ENCODE measurements at places on chromosomes 3 and 15. TPM values are rescaled to one million over a fixed set of nuclear protein-coding genes. Genes with fewer than 3 reads are reported as not detected.

DNA sequence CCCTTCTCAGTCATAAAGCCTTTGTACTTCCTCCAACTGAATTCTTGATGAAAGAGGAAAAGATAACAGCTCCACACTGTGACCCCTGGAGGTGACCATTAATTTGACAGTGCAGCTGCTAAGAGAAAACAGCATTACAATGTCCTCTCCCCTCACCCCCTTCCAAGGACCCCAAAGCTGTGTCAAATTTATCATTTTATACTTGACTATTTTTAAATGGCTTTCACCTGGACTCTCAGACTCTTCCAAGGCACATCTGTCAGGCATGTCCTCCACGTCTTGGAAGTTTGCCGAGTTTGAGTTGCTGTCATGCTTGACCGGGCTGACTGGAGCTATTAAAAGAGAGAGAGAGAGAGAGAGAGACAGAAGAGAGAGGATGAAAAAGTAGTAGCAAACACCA lies 236.5 kb downstream of the WDR72 start:
- no peaks in the 10 kb centered on the region for H3K27me3 ChIP-seq
- H3K36me3 ChIP-seq: no peaks in the 10 kb centered on the region
- no peak for DNase-seq
- no peak overlapping the region for H3K27ac ChIP-seq
- no peaks in the 10 kb centered on the region for H3K4me1 ChIP-seq
- no peak overlapping the region for H3K4me3 ChIP-seq

DNA sequence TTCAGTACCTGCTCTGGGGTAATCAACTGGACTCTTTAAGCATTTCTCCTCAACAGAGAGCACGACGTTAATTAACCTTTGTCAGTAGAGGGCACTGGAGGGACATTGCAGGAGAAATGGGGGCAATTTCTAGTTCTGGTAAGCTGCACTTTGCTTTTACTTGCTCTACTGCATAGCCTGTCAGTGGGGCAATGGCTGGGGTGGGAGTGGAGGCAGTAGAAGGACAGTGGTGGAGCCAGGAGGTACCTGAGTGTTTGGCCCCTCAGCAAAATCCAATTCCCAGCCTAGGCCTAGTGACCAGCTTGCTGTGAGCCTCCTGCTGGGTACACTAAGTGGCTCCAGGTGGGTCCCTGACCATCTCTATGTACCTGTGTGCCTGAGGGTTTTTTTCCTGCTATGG lies 18.3 kb upstream of the MED12L start:
- H3K27ac ChIP-seq: no peak overlapping the region
- H3K27me3 ChIP-seq: peaks cover 7% of the 10 kb centered on the region
- no peak for DNase-seq
- H3K4me3 ChIP-seq: no peak overlapping the region
- H3K36me3 ChIP-seq: no peaks in the 10 kb centered on the region
- H3K4me1 ChIP-seq: no peaks in the 10 kb centered on the region

GRCh38 chr3:126983276-126983652 lies 349 bp downstream of the PLXNA1 start:
- DNase-seq: no peak
- no peak overlapping the region for H3K4me3 ChIP-seq
- H3K4me1 ChIP-seq: peaks cover 11% of the 10 kb centered on the region
- H3K27ac ChIP-seq: no peak overlapping the region
- peaks cover 15% of the 10 kb centered on the region for H3K27me3 ChIP-seq

GRCh38 chr3:44995142-44995770 lies 19.2 kb downstream of the EXOSC7 start:
- no peak for DNase-seq
- H3K4me3 ChIP-seq: no peak overlapping the region
- no peak overlapping the region for H3K27ac ChIP-seq
- peaks cover 23% of the 10 kb centered on the region for H3K4me1 ChIP-seq

DNA sequence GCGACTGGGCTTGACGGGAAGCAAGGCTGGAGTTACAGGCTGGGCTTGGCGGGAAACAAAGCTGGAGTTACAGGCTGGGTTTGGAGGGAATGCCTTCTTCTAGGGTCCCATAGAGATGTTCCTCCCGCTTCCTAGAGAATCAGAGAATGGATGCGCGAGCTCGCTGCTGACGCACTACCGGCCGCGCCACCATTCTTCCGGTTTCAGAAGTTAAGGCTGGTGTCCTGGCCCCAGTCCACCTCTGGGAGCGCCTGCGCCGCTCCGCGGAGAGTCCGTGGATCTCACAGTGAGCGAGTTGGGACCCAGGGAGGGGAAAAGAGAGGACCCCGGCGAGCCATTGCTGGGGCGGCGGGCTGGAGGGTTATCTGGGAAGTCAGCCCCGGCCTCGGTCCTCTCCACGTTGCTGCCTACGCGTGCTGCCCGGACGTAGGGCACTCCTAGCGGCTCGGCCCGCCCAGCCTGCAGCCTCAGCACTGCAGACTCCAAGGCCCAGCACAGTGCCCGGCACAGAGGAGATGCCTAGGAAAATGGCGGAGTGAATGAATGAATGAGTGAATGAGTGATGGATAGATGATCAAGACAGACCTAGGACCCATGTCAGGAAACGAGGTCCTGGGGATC lies at the start of gene ZNF502:
Gene ZNF502 (plus strand): TSS at position 206 of the 621 bp plus-strand sequence. CDS start 7,602 bp downstream, outside the sequence.
- DNase-seq: peak; percentile 85
- peak within 1 kb of the TSS; percentile 96 for H3K4me3 ChIP-seq
- peaks cover 16% of the 10 kb centered on the region for H3K4me1 ChIP-seq
- H3K27ac ChIP-seq: peak within 1 kb of the TSS; percentile 93
- H3K27me3 ChIP-seq: peaks cover 15% of the 10 kb centered on the region
- peaks cover 40% of the 10 kb centered on the region for H3K36me3 ChIP-seq

DNA sequence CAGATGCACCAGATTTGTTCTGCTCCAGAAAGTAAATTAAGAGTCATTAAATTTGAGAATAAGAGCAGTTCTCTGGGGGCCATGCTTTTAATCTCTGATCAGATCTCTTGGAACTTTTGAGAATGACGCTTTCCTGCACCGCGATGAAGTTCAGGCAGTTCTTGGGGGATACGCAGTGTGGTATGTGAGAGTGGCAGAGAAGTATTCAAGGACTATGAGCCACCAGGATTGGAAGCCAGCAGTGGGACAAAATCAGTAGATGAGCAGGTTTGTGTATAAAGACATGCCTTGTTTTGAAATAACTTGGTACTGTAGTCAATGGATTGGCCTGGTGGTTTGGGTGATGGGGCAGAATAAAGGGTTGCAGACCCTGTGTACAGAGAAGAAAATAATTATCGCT lies 483.6 kb downstream of the ERC2 start:
- H3K4me1 ChIP-seq: no peaks in the 10 kb centered on the region
- no peak overlapping the region for H3K27ac ChIP-seq
- DNase-seq: no peak
- no peak overlapping the region for H3K4me3 ChIP-seq
- no peaks in the 10 kb centered on the region for H3K27me3 ChIP-seq

DNA sequence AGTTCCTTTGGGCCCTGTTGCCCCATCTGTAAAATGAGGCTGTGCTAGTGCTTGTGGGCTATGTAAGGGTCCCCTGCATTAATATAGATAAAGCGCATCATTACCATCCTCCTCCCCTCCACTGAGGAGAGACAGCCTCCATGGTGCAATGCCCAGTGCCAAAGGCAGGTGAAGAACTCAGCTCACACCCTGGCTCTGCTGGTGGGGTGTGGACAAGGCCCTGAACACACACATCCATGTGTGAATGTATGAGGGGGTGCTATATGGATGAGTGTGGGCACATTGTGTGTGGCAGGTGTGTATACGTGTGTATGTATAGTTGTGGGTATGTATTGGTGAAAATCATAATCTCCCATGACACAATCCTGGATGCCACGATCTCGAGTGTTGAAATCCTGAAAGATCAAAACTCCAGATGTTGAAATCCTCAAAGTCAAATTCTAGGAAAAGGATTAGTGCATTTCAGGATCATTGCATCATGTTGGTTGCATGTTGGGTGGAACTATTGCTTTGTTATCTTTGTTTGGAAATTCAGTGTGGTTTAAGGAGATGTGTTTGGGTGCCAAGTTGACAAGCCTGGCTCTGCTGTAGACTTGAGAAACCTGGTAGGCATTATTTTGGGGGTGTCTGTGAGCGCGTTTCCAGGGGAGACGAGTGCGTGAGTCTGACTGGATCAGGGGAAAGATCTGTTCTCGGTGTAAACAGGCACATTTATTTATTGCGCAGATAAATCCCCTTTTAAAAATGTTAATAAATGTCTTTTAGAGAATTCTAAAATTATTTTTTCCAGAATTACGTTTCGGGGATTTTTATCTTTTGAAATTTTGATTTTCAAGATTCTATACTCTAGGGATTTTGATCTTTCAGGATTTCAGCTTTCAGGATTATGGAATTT lies 42.0 kb upstream of the SEC61A1 start:
- H3K36me3 ChIP-seq: no peaks in the 10 kb centered on the region
- no peaks in the 10 kb centered on the region for H3K4me1 ChIP-seq
- H3K4me3 ChIP-seq: no peak overlapping the region
- no peak overlapping the region for H3K27ac ChIP-seq
- H3K27me3 ChIP-seq: peaks cover 22% of the 10 kb centered on the region

DNA sequence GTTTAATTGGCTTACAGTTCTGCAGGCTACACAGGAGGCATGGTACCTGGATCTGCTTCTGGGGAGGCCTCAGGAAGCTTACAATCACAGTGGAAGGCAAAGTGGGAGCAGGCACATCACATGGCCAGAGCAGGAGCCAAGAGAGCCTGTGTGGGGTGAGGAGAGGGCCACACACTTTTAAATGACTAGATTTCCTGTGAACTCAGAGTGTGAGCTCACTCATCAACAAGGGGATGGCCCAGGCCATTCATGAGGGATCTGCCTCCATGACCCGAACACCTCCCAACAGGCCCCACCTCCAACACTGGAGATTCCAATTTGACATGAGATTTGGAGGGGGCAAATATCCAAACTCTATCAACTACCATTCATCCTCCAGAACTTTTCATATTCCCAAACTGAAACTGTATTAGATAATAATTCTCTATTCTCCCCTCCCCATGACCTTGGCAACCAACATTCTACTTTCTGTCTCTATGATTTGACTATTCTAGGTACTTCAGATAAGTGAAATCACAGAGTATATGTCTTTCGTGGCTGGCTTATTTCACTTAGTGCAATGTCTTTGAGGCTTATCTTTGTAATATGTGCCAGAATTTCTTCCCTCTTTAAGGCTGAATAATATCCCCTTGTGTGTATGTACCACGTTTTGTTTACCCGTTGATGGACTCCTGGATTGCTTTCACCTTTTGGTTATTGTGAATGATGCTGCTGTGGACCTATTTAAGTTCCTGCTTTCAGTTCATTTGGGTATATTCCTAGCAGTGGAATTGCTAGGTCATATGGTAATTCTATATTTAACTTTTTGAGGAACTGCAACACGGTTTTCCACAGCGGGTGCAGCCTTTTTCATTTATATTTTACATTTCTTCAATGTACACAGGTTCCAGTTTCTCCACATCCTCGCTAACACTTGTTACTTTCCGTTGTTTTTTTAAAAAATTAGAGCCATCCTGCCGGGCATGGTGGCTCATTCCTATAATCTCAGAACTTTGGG lies 43.8 kb downstream of the TKT start:
- peaks cover 3% of the 10 kb centered on the region for H3K4me1 ChIP-seq
- H3K36me3 ChIP-seq: no peaks in the 10 kb centered on the region
- H3K27me3 ChIP-seq: no peaks in the 10 kb centered on the region
- H3K27ac ChIP-seq: no peak overlapping the region
- no peak for DNase-seq
- no peak overlapping the region for H3K4me3 ChIP-seq

GRCh38 chr3:106191211-106191610 lies 322.4 kb upstream of the CBLB start:
- H3K4me1 ChIP-seq: peaks cover 21% of the 10 kb centered on the region
- H3K4me3 ChIP-seq: no peak overlapping the region
- peaks cover 23% of the 10 kb centered on the region for H3K36me3 ChIP-seq
- no peak overlapping the region for H3K27ac ChIP-seq
- DNase-seq: no peak
- H3K27me3 ChIP-seq: no peaks in the 10 kb centered on the region

GRCh38 chr3:39082666-39083313 lies 24.6 kb downstream of the GORASP1 start:
- peaks cover 18% of the 10 kb centered on the region for H3K36me3 ChIP-seq
- no peak for DNase-seq
- no peak overlapping the region for H3K4me3 ChIP-seq

Gene SLC15A2
- 5.3 TPM for total RNA-seq

Gene LRCH3
- 67.3 TPM for total RNA-seq
